Cerebellum (tissue), 4 donors: ENCODE measurements at places on chromosomes 4 and X. TPM values are rescaled to one million over a fixed set of nuclear protein-coding genes. Genes with fewer than 3 reads are reported as not detected.

Gene TMEM164
- 22.0 TPM for total RNA-seq

Gene DOK7
- 0.54 TPM for total RNA-seq

Gene LINC00632
- 237 TPM for total RNA-seq

Gene UCP1
- total RNA-seq, result not detected

Gene HSFX4
- total RNA-seq, result not detected

Gene SPANXA2
- total RNA-seq, result not detected

Gene RTL9
- total RNA-seq, result 0.82 TPM

Gene RAB28
- total RNA-seq, result 23.4 TPM

Gene CLDN22
- not detected for total RNA-seq

Gene CENPI
- total RNA-seq, result 14.4 TPM

Gene DSPP
- 0.09 TPM for total RNA-seq

Gene AREG
- not detected for total RNA-seq
